ENCODE measurements at places on chromosomes 4 and X.

- no peak for DNase-seq
Observed at GRCh38 chr4:184267206-184267608, 49.5 kb upstream of the ENPP6 start.

DNA sequence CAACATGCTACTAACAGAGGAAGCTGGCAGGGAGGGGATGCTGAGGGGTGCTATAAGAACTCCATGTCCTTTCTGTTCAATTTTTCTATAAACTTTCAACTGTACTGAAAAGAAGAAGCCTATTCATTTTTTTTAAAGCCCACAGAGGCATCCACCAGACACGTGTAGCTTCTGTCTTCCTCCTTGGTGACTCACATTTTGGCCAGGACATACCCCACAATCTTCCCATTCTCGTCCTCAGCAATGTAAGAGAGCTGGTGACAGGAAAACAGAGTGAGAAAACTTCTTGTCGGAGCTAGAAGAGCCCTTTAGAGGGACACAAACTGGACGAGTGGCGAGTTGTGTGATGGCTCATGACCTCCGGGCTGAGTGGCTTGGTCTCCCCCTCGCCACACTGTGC is 1.1 kb downstream of the NAA10 start:
- DNase-seq, result no peak

- DNase-seq, result no peak
Observed at GRCh38 chr4:6264225-6264540, 5.5 kb upstream of the WFS1 start.

GRCh38 chrX:9528498-9528897 is 63.6 kb downstream of the TBL1X start:
- DNase-seq, result no peak

- no peak for DNase-seq
Observed at GRCh38 chr4:153421941-153422340, 44.2 kb upstream of the TMEM131L start.

- no peak for DNase-seq
Observed at GRCh38 chr4:121676345-121677075, 20.3 kb downstream of the ANXA5 start.

DNA sequence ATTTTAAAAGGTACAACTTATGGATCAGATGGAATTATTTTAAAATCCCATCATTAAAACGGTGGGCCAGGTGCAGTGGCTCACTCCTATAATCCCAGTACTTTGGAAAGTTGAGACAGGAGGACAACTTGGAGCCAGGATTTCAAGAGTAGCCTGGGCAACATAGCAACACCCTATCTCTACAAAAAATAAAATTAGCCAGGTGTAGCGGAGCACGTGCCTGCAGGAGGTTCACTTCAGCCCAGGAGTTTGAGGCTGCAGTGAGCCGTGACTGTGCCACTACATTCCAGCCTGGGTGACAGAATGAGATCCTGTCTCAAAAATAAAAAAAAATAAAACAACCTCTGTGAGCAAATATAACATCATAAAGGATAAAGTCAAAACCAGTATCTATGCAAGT is 11.4 kb downstream of the ADH5 start:
- DNase-seq, result no peak

GRCh38 chr4:187993827-187994226 is 1.7 kb upstream of the ZFP42 start:
- no peak for DNase-seq
